Stimulated activated CD4-positive, alpha-beta T cell treated with anti-CD3 and anti-CD28 coated beads, TNF-alpha, amount 100 ng/mL, for 24 hours (primary cell): ENCODE measurements at places on chromosomes 1 and 21.

DNA sequence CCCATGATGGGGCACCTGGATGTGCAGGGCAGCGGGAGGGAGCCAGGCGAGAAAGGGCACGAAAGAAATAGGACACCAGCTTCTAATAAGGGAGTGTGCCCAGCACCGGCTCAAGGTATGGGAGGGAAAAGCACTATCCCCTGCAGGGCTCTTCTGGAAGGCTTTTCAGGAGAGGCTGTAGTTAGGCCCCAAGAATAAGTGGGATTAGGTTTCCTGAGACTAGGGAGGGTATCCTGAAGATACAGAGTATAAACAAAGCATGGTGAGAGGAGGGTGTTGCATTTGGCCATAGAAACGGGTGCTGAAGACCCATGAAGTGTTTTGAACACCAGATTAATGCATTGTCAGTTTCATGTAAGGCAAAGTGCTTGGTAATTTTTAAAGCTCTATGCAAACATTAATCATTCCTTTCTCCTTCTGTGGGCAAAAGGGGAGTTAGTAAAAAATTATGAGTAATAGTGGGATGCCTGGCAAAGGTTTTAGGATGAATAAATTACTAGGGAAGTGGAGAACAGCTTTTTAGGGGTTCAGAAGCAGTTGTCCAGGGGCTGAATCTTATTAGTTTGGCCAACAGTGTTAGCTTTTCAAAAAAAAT is 74.0 kb downstream of the SYT6 start:
- DNase-seq, result no peak

DNA sequence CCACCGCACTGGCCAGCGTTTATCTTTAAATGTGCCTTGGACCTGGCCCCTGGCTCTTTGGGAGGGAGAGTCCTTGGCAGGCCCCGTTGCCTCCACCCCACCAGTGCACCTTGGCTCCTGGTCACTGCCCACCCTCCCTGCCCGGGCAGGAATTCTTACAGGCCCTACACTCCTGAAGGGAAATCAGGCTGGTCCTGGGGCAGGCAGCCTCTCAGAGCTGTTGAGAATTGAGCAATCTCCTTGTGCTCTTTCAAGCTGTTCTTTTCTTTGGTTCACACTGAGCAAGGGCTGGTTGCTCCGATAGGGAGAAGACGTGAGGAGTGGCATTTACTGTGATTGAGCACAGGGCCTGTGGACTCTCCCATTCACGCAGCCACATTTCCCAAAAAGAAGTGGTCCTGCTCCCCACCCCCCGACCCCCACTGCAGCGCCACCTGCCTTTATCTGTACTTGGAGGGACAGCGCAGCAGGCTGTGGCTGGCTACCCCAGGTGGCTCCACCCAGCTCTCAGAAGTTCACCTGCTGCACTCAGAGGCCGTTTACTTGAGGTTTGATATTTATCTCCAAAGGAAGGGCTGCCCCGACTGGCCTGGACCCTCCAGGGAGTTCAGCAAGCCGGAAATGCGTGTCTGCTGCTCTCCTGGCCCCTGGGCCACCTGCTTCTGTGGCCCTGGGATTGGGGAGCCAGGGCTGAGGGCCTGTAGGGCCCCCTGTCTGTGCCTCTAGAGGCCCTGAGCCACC is 47.8 kb downstream of the SKI start:
- DNase-seq, result no peak

- no peak for DNase-seq
Observed at GRCh38 chr1:172719694-172720138, 60.8 kb downstream of the FASLG start.

- DNase-seq, result peak; percentile 69
Observed at GRCh38 chr1:156114101-156114918, at the start of gene LMNA. LMNA (plus strand) TSS chr1:156114711; CDS start chr1:156114919, 208 bp downstream.

DNA sequence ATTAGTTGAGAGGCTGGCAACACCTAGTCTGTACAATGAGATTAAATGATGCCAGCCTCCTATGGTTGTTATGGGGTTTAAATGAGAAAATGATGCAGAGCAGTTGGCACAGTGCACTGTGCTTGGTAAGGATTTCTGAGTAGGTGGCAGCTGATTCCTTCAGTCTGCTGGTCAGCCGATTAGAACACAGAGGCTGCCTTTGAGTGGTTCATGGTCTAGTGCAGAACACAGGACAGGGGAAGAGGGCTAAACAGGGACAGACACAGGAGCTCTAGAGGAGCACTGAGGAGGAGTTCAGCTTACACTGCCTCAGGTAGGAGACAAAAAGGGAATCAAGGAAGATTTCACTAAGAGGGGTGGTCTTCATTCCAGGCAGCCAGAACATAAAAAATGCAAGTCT is 1.4 kb downstream of the TIE1 start:
- DNase-seq, result no peak

DNA sequence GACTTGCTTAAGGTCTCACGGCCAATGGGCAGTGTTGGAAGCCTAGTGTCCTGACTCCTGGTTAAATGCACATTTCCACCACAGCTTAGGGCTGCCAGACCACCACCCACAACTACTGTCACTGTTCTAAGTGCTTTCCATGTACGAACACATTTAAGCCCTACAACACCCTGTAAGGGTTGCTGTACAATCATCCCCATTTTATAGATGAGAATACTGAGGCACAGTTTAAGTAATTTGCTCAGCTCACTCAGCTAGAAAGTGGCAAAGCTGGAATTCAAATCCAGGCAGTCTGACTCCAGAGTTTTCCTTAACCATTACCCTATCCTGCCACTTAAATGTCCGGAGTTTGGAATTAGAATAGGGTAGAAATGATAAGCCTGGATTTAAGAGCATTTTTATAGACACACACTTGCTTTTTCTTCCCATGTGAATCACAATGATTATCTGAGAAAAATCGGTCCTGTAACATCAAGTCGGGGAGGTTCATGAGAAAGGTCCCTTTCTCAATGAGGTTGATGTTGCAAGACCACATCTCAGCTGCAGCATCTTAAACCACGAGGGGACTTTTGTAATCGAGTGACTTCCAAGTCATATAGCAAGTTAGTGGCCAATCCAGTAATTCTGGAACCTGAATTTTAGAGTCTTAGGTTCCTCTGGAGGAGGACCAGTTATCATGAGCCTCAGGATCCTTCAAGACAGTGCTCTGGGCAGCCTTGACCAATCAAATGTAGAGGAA is 8.6 kb downstream of the E2F2 start:
- DNase-seq, result no peak

DNA sequence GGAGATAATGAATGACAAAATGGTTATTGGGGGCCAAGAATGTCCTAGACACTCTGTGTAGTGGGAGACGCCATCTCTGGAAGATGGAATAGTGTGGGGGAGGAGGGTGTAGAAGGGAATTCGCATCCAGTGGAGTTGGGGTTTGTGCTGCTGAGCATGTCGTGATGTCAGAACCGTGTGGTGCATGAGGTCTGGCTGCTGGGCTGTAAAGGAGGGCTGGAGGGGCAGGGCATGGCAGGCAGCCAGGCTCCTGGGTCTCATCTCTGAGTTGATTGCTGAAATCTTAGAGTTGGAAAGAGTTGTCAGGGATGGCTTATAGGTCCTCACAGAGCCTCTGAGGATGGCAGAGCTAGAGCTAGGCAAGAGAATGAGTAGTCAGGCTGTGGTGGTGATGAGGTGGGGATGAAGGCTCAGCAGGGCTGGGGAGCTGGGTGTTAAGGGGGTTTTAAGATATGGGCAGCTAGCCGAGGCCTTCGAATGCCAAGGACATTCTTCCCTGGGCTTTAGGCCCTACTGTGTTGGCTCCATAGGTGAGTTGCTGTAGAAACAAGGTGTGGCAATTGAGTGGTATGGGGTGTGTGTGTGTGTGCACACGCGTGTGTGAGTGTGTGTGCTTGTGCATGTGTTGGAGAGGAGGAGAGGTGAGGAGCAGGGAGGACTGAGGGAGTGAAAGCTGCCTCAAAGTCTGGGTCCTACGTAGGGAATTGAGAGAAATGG is 1.9 kb downstream of the PPFIA4 start:
- DNase-seq, result no peak

DNA sequence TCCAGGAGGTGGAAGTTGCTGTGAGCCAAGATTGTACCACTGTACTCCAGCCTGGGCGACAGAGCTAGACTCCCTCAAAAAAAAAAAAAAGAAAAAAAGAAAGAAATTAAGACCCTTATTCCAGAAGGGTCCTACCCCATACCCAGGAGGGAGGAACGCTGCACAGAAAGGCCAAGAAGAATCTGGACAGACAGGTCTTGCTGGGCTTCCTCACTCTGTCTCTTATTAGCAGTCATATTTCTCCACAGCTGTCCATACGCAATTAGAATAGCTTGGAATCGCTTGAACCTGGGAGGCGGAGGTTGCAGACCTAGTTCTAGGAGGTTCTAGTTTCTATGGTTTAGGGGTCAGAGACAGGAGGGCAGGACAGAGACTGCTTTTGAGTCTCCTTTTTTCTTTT is 3.2 kb upstream of the PAQR7 start:
- no peak for DNase-seq

- DNase-seq, result no peak
Observed at GRCh38 chr1:68142036-68142435, 90.3 kb downstream of the WLS start.

DNA sequence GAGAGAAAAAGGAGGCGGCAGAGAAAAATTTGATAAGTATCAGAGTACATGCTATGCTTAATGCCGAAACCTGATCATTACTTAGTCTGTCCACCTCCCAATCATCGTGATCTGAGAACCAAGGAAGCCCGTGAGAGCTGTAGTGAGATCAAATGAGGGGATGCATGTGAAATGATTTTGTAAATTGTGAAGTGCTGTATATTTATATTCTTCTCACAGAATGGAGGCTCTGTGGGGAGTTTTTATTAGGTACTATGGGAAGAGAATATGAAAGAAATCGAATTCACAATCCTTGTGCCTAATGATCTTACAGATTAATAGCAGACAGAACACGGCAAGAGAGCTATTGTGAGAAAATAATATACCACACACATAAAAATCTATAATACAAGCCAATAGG is 115.5 kb downstream of the LYPLAL1 start:
- no peak for DNase-seq

DNA sequence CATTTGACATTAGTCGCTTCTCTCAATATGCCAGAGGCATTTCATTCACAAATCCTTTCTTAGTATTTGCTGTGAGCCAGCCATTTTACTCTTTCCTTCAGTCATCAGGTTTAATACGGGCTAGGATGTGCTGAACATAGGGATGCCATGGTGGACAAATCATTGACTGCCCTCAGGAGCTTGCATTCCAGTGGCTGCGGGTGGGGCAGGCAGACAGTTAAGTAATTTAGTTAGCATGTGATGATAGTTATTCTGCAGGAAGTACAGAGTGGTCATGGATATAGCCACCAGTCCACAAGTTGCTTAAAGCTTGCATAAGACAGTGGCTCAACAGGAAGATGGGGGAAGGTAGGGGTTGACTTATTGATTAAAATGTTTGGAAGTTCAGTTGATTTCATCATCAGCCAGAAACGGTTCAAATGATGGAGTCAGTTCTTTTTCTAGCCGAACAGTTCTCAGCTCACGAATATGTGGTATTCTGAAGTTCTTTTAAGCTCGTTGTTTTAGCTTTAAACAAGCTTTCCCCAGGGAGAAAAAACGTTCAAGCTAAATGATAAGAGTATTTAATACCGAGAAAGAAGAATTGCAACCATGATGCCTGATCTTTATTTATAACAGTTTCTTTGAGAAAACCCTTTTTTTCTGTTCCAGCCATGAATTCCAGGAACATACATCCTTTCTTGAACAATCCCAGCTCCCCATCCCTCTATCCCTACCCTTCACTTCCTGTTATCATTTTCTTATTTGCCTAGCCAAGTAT is 1.4 kb downstream of the SLC22A15 start:
- no peak for DNase-seq

GRCh38 chr1:173478094-173478674 is 1.0 kb downstream of the PRDX6 start:
- no peak for DNase-seq

DNA sequence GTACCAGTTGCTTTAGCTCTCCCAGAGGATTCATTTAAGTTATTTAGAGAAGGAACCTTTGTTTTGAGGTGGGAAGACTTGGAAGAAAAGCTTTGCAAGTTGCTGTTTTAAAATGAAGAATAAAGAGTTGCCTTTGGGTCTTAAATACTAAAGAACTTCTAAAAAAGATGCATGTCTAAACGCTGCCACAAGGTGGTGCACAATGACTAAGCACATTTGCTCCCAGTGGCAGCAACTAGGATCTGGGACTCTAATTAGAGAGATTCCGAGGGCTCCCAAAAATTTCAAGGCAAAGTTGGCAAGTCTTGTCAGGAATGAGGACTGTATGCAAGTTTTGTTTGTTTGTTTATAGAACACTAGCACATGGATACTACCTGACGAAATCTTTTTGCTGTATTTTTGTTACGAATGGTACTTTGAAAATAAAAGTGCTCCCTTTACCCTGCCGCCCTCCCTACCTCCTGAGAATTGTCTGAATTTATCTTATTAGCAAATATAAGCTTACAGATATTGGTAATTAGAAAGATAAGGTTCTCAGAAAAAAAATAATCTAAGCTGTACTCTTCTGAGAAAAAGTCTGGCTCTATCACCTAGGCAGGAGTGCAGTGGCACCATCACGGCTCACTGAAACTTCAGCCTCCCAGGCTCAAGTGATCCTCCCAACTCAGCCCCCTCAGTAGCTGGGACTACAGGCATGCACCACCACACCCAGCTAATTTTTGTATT is 121.8 kb downstream of the HFM1 start:
- DNase-seq, result peak; percentile 5

- no peak for DNase-seq
Observed at GRCh38 chr1:213651077-213651476, 336.7 kb upstream of the PROX1 start.

GRCh38 chr1:157490467-157491165 is 61.7 kb downstream of the FCRL5 start:
- DNase-seq, result no peak

- DNase-seq, result no peak
Observed at GRCh38 chr1:109538827-109539555, 681 bp upstream of the GPR61 start.

DNA sequence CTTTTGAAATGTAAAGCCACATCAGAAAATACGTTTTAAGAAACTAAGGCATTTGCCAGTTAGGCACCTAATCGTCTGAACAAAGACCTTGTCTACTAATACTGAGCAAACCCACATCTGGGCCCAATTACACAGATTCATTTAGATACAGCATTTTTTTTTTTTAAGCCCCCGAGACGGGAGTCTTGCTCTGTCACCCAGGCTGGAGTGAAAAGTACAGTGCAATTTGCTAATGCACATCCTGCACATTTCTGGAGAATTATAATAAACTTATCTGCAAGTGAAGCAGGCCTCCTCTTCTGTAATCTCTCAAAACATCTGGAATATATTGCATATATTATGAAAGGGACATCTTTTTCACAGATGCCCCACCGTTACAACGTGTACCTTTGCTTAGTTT is 3.3 kb downstream of the RSRP1 start:
- DNase-seq, result no peak

DNA sequence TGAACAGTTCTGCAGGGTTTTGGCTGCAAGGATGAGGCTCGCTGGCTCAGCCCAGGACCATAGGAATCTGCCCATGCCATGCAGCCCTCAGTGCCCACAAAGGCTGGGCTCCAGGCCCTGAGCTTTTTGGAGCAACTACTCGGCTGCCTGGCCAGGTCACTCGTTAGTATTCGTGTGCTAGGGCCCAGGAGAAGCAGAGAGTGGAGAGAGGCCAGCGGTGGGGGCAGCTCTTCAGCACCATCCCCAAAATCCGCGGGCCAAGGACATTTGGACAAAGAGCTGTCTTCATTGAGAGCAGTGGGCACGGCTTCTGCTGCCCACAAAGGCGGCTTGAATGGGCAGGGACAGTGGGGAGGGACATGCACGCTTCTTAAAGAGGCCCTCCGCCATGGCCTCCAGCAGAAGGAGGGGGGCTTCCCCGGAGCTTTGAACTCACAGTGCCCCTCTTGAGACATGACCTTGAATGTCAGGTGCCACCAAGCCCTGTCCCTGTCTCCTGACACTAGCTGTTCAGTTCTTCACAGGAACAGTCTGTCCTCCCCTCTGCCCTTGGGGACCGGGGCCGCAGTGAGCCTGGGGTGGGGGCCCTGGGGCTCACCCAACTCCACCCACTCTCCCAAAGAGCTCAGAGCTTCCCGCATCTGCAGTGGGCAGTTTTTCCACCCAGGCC is 106.1 kb upstream of the ARHGEF16 start:
- DNase-seq, result no peak
